ENCODE measurements at places on chromosomes 6 and 20. TPM values are rescaled to one million over a fixed set of nuclear protein-coding genes. Genes with fewer than 3 reads are reported as not detected.
A peak's percentile ranks its signal among the peaks of the same experiment; 100 is the strongest.

- no peak for DNase-seq
These were observed 117.1 kb upstream of the FBXL4 start for GRCh38 chr6:99064834-99065233.

DNA sequence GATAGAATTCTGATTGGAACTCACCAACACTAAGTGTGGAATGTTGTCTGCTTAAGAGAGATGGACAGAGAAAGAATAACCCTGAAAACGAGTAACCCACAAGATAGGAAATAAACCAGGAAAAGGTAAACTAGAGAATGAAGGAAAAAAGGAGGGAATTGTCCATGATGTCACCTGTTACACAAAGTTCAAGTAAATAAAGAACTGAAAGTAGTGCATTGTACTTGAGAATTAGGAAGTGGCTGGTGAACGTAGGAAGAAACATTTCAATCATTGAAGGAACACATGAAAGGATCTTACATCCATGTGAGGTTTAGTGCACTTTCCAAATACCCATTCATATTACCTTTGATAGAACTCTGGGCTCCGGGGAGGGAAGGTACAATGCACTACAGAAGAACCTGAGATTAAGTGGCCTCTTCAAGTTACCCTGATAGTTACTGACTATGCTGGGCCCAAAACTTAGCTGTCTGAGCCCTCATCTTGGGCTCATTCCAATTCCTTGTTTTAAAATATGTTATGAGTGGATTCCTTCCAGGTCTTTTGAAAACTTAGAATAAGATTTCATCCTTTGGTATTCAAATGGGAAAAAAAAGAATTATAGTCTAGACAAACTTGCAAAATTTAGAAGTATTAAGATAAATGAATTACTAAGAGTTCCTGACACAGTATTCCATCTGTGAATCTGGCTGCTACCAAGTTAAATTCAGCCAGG is 1.1 kb upstream of the STX7 start:
- no peak for DNase-seq

DNA sequence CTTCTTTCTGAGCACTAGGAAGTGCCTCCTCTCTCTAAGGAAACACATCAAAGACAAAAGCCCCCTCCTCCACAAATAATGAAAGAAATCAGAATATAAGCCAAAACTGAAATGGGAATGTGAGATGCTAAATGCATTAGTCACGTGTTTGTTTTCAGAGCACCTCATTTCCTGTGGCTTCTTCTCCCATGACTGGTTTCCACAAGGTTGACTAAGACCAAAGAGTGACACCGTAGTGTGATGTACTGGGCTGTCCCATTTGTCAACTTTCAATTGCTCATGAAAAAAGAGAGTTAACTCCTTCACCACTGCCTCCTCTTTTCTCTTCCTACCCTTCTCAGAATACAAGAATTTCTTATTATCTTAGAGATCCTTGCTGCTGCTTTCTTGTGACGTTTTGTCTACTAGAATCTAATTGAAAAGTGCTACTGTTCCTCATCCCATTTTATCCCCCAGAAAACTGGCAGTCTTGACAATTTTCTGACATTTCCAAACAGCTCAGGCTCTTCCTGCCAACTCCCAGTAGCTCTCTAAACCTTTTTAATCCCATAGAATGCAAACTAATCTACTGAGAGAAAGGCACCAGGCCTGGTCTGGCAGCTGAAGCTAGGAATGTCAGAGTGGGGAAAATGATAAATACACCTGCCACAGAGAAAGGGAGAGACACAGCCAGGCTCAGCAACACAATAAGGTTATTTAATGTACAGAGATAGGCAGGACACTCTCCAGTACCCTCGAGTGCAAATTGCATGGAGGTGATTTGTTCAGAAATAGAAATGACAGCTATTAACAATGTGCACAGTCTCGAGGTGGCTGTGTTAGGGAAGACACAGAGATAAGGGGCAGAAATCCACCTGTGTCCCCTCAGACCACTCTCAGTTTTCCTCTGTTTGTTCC is 671.7 kb upstream of the NRSN1 start:
- no peak for DNase-seq

DNA sequence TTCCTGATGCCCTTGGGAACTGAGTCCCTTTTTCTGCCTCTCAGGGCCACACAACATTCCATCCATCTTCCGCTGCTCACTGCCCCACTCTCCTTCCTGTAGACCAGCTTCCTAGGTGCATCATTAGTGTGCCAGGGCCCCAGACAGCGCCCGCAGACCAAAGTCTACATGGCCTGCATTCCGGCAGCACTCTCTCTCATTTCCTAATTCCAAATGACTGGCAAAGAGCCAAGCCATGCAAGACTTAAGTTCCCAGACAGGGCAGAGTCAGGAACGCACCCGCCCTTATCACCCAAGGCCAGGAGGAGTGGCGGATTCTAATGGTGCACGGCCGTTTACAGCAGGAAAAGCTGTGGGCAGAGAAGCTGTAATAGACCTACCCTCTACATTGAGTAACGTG is 159.8 kb upstream of the ARID1B start:
- DNase-seq, result no peak

GRCh38 chr6:70823651-70824050 is 133.2 kb downstream of the B3GAT2 start:
- no peak for DNase-seq

DNA sequence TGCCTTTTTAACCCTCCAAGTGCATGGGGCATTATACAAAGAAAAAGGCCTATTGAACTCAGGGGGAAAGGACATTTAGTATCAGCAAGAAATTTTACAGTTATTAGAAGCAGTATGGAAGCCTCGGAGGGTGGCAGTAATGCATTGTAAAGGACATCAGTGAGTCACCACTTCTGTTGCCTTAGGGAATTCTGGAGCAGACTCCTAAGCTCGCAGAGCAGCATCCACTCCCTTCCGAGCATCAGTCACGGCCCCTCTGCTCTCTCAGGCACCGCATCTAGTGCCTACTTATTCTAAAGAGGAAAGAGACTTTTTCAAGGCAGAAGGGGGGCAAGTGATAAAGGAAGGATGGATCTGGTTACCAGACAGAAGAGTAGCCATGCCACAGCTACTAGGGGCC is 296.5 kb downstream of the RNGTT start:
- DNase-seq, result no peak

- DNase-seq, result no peak
These were observed 121.7 kb upstream of the EXOC2 start for GRCh38 chr6:814378-815347.

DNA sequence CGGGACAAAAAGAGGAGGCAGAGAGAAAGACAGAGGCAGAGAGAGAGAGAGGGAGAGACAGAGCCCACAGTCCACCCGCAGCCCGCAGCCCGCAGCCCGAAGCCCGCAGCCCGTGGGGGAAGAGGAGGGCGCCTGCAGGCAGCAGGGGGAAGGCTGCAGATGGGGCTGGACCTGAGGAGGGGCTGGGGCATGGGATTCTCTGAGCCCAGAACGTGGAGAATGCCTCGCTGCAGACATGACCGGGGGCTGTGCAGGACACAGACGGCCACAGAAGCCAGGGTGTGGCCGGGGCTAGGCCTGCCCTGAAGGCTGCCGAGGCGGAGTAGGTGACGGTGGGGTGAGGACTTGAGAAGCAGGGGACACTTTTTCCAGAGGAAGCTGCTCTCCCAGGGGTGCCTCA is 6.5 kb upstream of the SLCO4A1 start:
- DNase-seq, result no peak

DNA sequence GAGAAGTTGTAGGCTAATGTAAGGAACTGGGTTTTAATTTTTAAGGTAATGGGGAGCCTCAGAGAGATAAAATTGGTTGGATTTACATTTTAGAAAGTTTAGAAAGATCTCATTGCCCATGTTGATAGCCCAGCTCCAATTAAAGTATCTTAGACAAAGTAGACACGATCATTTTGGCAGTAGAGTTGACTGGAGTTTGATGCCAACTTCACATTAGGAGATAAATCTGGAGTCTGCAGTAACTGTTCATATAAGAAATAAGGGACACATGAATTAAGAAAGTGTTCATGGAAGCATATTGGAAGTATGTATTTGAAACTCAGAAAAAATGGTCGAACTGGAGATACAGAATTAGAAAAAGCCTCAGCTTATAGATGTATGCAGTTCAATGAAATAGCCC is 12.6 kb upstream of the E2F3 start:
- DNase-seq, result no peak

DNA sequence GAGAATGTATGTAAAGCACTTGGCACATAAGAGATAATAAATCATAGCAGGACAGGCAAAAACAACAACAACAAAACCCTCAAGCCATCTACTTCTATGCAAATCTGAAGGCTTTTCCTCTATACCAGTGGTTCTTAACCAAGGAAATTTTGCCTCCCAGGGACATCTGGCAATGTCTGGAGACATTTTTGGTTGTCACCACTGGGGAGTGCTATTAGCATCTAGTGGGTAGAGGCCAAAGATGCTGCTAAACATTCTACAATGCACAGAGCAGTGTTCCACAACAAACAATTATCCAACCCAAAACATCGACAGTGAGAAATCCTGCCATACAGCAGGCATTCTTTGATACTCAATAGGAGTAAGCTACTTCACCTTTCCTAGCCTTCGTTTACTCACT is 28.2 kb downstream of the NDRG3 start:
- no peak for DNase-seq

DNA sequence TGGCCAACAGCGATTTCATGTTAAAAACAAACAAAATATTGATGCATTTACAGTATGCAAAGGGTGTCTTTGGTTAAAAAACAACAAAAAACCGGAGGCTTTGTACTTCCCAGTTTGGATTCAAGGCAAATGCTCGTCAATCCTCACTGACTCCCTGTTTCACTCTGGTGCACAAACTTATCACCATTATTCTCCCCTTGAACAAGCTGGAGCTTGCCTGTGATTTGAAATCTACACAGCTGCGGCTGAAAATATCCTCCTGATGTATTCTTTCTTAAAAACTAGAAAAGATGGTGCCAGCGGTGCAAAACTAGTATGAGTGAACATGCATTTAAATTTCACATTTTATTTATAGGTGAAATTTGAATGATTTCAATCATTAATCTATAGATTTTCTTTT is 3.3 kb downstream of the PERP start:
- no peak for DNase-seq

GRCh38 chr20:46388201-46388836 is 18.1 kb downstream of the ELMO2 start:
- no peak for DNase-seq

- DNase-seq, result no peak
These were observed 80.1 kb downstream of the PTPN1 start for GRCh38 chr20:50590348-50590664.

- no peak for DNase-seq
These were observed 155.2 kb downstream of the SCML4 start for GRCh38 chr6:107668743-107669474.

- no peak for DNase-seq
These were observed 703 bp downstream of the EPHA7 start for GRCh38 chr6:93418408-93419303.

GRCh38 chr6:148883270-148883669 is 136.4 kb downstream of the UST start:
- no peak for DNase-seq

GRCh38 chr6:166864333-166864732 is 92.0 kb downstream of the RNASET2 start:
- DNase-seq, result no peak

- no peak for DNase-seq
These were observed 17.5 kb downstream of the NCR2 start for GRCh38 chr6:41352907-41353306.

GRCh38 chr20:53004267-53004813 is 32.2 kb downstream of the TSHZ2 start:
- no peak for DNase-seq

DNA sequence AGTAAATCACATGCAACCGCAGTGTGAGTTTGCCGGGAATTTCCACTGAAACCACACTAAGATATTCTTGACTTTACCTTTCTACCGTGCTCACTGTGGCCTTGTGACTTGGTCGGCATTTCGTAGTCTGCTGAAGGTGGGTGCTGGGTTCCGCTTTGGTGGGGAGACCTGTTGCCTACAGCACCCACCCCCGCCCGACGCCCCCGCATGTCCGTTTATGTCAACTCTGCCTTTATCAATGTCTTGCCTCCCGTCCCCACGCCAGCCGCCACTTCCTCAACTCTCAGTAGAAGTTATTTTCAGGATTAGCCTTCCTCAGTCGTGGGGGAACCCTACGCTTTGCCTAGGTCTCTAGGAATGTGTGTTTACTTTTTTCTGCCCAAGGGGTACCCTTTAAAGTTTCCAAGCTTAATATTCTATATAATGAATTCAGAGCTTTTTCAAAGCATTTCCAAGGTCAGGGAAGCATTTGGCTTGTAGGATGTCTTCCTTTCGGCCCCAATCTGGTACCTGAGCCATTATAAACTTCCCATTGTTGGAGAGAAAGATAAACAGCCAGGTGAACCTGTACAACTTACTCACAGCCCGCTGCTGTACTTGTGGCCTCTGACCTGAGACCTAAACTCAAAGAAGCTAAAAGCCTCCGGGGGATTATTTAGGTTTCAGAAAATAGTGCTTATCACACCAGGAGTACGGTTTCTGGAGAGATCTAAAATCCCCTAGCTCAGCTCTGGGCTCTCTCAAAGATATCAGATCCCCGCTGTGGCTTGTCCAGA is 54.2 kb downstream of the TBC1D7 start:
- no peak for DNase-seq

GRCh38 chr6:125013938-125014660 is 51.9 kb downstream of the RNF217 start:
- no peak for DNase-seq

- DNase-seq, result no peak
These were observed 251.8 kb upstream of the PLN start for GRCh38 chr6:118296129-118296901.

GRCh38 chr20:21378259-21378658 is 19.1 kb downstream of the NKX2-4 start:
- no peak for DNase-seq

GRCh38 chr6:134739299-134740026 is 210.4 kb downstream of the ALDH8A1 start:
- DNase-seq, result no peak

- no peak for DNase-seq
These were observed 23.8 kb downstream of the HLA-F start for GRCh38 chr6:29746846-29747687.

DNA sequence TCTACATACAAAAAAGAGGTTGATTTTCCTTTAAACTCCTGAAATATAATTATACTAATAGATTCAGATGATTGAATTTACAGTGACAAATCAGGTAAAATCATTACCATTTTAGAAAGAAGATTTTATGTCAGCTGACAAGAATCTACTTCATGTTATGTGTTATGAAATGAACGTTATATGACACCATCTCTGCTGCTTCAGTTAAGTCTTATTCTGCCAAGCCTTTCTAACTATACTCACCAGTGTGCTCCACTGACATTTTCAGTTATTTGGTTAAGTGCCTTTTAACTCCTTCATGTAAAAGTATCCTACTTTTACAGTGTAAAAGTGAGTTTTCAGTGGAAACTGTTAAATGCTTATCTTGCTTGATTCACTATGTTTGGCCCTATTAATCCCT is 80.4 kb downstream of the RWDD2A start:
- peak; percentile 9 for DNase-seq

TMC2 gene
- 0.10 TPM for polyA plus RNA-seq

PPP1R3G gene
- polyA plus RNA-seq, result 1.5 TPM

GJA10 gene
- not detected for polyA plus RNA-seq

SLC12A5 gene
- 0.52 TPM for polyA plus RNA-seq

PIM1 gene
- polyA plus RNA-seq, result 35.8 TPM

DCDC2 gene
- 0.06 TPM for polyA plus RNA-seq

LRRN4 gene
- polyA plus RNA-seq, result 0.19 TPM

ZNF318 gene
- 14.2 TPM for polyA plus RNA-seq

EYS gene
- 0.47 TPM for polyA plus RNA-seq

DSP gene
- polyA plus RNA-seq, result 2.4 TPM

CCN6 gene
- 0.15 TPM for polyA plus RNA-seq

RSPH9 gene
- polyA plus RNA-seq, result 0.51 TPM
